Mammary epithelial cell (primary cell): ENCODE measurements at places on chromosomes 5 and 9.

- DNase-seq, result no peak
Measured at GRCh38 chr5:130111746-130112145, 207.5 kb downstream of the CHSY3 start.

- no peak for DNase-seq
Measured at GRCh38 chr5:5150667-5151066, 10.5 kb downstream of the ADAMTS16 start.

DNA sequence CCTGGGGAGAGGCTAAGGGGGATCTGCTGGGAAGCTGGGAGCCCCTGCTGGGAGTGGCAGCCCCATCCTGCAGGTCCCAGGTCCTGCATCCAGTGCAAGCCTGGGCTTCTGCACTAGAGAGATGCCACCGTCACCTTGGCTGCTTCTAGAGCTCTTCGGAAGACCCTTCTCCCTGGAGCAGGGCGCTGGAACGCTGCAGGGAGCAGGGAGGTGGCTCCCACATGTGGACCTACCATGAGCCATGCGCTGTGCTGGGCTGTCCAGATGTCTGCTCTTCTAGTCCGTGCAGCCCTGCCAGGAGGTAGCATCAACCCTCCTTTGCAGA is 90.9 kb upstream of the PHYKPL start:
- DNase-seq, result no peak

GRCh38 chr9:6973762-6974161 is 216.0 kb downstream of the KDM4C start:
- peak; percentile 51 for DNase-seq

DNA sequence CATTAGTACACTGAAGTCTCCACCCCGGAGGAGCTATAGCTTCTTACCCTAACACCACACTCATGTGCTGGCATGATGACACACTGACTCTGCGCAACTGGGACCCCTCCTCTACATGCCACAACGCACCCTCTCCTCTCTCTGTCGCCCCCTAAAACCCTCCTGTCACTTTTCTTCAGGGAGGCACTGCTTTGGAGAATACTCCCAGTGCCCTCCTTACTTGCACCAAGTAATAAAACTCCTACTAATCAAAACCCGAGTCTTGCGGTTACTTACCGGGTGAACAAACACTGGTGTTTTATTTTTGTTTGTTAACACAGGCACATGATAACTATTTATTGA is 12.6 kb upstream of the STXBP1 start:
- no peak for DNase-seq

DNA sequence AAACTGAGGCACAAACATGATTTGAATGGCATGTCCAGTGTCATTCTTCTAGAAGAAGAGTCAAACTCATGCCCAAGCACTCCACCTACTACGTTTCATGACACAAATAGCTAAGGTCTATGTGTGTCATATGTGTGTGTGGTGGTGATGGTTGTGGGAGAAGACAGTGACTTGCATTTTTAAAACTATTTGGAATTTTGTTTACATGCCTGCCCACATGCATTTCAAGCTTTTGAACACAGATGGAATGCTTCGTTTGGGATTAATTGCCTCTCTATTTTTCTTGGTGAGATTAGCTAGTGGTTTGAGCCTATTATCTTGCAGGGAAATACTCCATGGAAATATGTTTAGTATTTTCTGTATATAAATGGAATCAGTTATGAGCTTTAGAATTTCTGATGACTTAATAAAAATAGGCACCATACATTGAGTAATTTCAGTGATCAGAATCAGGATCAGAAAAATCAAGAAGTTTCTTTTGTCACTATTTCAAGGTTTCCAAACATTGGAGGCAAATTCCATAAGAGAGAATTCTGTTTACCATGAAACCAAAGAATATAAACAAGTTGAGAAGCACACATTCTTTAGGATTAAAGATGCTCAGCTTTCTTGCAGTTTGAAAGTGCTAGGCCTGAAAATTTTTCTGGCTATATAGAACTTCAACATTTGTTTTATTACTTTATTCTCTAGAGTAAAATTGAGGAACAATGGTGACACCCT is 260.3 kb upstream of the SEMA6A start:
- no peak for DNase-seq

DNA sequence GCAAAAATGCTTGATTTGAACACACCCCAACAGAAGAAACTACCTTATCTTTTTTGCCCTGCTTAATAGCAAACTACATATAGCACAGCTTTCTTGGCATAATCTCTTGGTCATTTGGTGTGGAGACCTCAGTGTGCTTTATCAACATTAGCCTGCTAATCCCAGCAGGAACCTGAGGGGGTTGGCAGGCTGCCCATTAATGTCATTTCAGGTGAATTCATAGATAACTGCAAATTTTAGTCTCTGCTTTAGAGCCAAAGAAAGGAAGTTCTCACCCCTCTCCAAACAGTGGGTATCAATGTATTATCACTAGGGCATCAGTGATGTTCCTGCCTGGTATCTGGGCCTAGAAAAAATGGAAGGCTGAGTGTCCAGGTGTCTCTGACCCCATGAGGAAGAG is 489.0 kb downstream of the NTRK2 start:
- DNase-seq, result no peak

GRCh38 chr9:31140316-31140715 is 1244.1 kb upstream of the ACO1 start:
- DNase-seq, result peak; percentile 68
